Activated CD4-positive, alpha-beta T cell treated with anti-CD3 and anti-CD28 coated beads for 24 hours (primary cell): ENCODE measurements at places on chromosomes 6 and 20.

DNA sequence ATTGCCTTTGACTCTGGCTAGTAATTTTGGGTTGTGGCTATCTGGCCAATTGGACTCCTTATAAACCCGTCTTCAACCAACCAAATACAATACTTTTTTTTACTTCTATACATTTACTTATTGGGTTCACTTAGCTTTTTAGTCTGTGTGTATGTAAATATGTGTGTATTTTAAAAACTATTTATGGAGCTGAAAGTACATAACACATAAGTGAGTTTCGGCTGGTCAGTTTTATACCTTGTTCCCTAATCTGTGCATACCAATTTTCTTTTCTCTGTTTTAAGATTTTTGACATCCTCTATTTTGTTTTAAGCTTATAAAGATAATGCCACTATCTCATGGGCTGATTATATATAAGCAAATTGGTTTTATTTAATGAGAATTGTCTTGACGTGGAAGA, 129.5 kb downstream of the LRRC1 start:
- no peak for DNase-seq

GRCh38 chr6:167392631-167393316, 67.9 kb downstream of the TTLL2 start:
- DNase-seq: no peak

GRCh38 chr6:143286251-143286795, 164.2 kb downstream of the ADAT2 start:
- no peak for DNase-seq

DNA sequence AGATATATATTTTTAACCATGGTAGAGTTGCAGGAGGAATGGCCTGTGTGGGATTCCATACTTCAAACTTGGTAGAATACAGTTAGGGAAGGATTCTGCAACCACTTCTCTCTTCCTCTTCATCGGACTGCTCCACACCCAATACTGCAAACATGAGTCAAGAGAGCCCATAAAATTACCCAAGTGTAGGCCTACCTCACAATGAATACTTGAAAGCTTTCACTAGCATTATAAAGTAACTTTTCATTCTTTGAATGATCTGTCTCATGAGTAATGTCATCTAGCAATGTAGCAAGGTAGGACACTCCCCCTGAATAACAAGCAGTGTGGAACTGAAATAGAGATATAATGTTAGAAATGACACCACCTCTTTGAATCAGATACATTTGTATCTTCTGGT, 79.4 kb downstream of the FOXC1 start:
- no peak for DNase-seq

DNA sequence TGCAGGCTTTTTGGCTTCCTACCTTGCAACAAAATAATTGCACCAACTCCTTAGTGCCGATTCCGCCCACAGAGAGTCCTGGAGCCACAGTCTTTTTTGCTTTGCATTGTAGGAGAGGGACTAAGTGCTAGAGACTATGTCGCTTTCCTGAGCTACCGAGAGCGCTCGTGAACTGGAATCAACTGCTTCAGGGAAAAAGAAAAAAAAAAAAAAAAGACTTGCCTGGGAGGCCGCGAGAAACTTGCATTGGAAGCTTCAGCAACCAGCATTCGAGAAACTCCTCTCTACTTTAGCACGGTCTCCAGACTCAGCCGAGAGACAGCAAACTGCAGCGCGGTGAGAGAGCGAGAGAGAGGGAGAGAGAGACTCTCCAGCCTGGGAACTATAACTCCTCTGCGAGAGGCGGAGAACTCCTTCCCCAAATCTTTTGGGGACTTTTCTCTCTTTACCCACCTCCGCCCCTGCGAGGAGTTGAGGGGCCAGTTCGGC, 420 bp downstream of the SOX4 start:
- DNase-seq: no peak

DNA sequence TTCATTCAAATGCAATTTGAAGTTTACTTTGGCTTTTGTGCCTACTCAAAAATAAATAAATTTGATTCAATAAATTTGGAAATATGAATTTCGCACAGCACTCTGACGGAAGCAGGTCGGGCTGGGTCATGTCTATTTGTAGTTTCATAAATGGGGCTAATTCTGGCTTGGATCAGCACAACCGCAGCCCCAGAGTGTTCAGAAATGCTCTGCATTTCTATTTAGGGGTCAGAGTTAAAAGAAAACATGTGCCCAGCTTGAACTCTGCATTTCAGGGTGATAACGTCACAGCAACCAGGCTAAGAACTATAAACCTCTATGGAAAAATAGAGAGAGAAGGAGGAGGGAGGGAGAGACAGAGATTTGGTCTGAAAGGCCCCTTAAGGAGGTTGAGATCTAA, 480.9 kb upstream of the NOX3 start:
- no peak for DNase-seq

GRCh38 chr20:35347011-35347410, 54.8 kb upstream of the FAM83C start:
- DNase-seq: no peak

- DNase-seq: no peak
Observed at GRCh38 chr6:14276071-14276470, 158.5 kb downstream of the CD83 start.

DNA sequence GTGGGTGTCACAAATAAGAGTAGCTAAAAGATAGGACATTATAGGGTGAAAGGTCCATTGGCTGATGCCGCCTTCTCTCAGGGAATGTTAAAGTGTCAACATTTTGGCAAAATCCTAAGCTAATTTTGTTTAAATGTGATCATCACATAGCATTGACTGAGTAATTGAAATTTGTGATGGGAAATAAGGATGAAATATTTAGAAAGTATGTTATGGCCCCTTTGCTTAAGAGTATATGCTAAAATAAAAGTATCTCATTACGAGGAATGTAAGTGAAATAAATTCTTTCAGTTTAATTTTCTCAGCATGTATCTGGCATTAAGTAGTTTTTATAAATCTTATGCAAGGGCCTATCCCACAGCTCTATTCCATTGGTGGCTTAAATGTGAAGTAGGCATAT, 229.2 kb downstream of the PRL start:
- no peak for DNase-seq

- DNase-seq: no peak
Observed at GRCh38 chr6:17358515-17358914, 34.9 kb upstream of the CAP2 start.

GRCh38 chr20:52731093-52731492, 241.1 kb upstream of the TSHZ2 start:
- DNase-seq: no peak

DNA sequence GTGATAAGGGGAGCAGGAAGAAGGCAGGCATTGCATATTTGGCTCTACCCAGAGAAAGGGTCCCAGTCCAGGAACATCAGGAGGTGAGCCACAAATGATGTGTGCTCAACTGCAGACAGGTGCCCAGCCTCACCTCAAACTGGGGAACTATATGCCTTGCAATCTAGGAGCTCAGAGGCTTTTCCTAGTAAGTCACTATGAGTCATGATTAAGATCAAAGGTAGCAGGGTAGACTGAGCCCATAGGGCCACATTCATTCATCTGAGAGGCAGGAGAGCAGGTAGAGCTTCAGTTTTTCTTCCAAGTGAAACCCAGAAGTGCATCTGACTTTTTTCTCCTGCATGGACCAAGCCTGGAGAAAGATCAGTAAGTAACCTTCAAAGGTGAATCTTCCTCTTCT, 31.3 kb downstream of the MARCKS start:
- DNase-seq: no peak

DNA sequence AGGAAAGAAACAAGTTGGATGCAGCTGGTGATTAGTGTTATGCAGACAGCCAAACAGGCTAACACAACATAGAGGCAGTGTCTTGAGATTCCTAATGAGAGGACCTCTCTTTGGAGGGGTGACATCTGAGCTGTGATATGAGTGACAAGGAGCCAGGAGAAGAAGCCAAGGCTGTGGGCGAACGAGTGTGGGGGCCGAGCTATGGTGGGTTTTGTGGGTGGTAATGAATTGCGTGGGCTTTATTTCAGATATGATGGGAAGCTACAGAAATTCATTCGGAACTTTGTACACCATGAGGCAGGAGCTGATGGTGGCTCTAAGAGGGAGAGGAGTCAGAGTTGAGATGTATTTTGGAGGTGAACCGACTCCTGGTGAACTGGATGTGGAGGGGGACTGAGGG, 250.8 kb upstream of the RNF24 start:
- no peak for DNase-seq

DNA sequence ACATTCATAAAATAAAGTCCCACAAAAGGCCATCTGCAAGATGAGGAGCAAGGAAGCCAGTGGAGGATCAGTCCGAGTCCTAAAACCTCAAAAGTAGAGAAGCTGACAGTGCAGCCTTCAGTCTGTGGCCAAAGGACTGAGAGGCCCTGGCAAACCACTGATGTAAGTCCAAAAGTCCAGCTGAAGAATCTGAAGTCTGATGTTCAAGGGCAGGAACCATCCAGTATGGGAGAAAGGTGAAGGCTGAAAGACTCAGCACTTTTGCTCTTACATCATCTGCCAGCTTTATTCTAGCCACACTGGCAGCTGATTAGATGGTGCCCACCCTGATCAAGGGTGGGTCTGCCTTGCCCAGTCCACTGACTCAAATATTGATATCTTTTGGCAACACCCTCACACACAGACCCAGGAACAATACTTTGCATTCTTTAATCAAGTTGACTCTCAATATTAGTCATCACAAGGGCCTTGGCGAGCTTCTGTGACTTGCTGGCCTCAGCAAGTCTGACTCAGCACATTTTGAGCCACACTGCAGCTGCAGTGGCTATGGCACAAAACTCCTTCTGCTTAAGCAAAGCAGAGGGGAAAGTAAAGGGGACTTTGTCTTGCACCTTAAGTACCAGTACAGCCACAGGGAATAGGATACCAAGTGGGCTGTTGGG, 1370.3 kb upstream of the CITED2 start:
- DNase-seq: no peak

DNA sequence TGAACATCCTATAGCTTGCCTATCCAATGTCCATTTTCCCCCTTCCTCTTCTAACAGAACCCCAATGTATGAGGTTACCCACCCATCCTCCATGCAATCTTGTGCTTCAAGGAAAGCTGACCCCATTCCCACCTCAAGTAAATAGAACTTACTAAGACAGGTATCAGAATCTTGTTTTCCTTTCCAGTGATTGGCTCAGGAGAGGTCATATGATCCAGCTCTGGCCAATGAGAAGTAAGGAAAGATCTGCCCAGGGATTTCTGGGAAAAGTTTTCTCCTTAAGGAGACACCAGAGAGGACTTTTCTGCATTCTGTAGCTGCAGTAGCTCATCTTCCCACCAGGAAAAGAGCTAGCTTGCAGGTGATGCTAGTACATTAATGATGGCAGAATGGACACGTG, 341.8 kb upstream of the ZFP64 start:
- no peak for DNase-seq

DNA sequence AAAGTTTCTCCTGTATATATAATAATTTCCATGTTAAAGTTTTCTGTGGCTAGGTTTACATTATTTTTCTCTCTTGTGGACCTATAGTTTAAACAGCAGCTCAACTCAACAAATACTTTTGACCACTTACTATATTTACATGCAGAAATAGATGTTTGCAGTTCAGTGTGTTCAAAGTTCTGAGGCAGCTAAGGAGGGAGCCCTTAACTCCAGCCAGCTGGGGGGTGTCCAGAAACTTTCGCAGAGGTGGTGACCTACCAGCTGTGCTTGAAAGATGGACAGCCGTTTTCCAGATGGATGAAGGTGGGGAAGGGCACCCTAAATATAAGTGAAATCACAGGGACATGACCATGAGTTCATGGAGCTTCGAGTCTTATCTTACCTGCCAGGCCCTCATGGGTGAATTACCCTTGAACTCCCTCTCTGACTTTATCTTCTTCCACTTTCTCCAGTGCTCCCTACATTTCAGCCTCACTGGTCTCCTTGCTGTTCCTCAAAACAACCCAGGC, 33.4 kb downstream of the DHX35 start:
- DNase-seq: no peak

- no peak for DNase-seq
Observed at GRCh38 chr6:105936972-105937371, 149.2 kb upstream of the PRDM1 start.

DNA sequence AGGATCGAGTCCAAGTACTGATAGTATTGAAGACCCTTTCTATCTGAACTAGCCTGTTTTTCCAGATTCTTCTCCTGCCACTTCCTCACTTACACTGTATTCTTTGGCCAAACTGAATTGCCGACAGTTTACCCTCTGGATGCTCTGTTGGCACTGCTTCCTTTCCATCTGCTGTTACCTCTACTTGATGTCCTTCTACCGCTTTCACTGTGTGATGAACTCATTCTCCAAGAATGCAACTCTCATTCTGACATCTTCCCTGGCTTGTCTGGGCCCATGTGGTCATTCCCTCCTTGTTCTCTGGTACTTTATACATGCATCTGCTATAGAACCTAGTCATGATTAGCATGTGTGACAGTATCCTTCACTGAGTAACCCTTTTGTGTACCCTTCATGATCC, 16.3 kb downstream of the RPRD1B start:
- no peak for DNase-seq

DNA sequence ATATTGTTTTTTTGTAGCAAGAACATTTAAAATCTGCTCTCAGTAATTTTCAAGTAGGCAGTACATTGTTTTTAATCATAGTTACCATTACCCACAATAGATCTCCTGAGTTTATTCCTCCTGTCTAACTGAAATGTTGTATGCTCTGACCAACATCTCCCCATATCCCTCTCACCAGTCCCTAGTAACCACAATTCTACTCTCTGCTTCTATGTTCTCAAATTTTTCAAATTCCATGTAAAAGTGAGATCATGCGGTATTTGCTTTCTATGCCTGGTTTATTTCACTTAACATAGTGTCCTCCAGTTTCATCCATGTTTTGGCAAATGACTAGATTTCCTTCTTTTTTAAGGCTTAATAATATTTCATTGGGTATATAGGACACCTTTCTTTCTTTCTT, 300.5 kb downstream of the KCNQ5 start:
- DNase-seq: no peak

DNA sequence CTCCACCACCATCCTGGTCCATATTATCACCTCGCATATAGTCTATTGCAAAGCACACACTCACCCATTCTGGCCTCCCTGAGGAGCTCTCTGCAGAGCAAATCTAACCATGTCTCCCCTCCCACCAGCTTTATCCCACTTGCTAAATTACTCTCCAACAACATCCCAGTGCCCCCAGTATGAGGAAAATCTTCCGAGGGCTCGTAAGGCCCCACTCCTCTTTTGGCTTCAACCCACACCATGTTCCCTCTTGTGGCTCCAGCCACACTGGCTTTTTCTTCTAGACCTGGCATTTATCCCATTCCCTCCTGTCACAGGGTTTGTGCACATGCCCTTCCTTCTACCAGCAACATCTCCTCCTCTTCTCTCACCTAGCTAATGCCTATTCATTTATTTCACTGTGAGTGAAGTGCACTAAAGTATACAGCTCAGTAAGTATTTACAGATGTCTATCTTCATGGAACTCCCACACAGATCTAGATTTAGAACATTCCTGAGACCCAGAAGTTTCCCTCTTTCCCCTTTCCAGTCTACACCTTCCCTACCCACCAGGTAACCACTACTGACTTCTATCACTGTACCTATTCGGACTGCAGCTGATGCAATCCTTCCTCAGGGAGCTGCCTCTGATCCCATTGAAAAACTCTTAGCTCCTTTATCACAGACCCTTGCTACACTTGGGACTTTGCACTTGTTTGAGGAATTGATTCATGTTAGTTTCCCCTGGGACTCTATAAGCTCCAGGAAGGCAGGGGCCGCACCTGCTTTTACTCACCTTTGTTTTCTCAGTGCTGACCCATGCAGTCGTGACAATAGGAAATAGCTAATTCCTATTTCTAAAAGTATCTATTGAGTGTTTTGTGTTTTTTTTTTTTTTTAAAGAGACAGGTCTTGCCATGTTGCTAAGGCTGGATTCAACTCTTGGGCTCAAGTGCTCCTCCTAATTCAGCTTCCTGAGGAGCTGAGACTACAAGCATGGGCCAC, 15.5 kb downstream of the MRPL14 start:
- no peak for DNase-seq

GRCh38 chr6:47376930-47377329, 67.2 kb upstream of the TNFRSF21 start:
- no peak for DNase-seq
